Endothelial cell (in vitro differentiated cells): ENCODE measurements at places on chromosomes 7 and 10.

GRCh38 chr10:33550811-33551210, 216.3 kb upstream of the NRP1 start:
- DNase-seq = no peak

DNA sequence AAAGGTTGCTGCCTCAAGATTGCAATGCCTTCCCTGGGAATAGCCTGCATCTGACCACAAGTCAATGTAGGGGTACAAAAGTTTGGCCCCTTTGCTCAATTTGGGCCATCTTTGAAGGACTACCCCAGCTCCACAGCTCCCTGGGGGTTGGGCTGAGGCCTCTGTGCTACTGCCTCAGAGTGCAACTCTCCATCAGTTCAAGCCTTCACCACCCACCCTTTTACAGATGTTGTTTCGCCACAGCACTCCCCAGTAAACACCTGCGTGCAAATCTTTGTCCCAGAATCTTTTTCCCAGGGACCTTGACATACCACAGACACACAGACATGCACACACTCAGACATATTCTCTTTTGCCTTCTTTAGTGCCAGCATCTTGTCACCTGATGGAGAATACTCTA, 66.0 kb upstream of the ANKRD1 start:
- no peak for DNase-seq

GRCh38 chr7:18684916-18685315, 189.4 kb downstream of the HDAC9 start:
- no peak for DNase-seq

- no peak for DNase-seq
These were observed 131.1 kb downstream of the ELAPOR2 start for GRCh38 chr7:86928308-86928707.

- DNase-seq = peak; percentile 47
These were observed 101.0 kb downstream of the HERPUD2 start for GRCh38 chr7:35593899-35594298.

GRCh38 chr7:56287429-56288138, 171.4 kb upstream of the NUPR2 start:
- DNase-seq = no peak

- peak; percentile 91 for DNase-seq
These were observed 892 bp upstream of the ZYX start for GRCh38 chr7:143380260-143380645.

DNA sequence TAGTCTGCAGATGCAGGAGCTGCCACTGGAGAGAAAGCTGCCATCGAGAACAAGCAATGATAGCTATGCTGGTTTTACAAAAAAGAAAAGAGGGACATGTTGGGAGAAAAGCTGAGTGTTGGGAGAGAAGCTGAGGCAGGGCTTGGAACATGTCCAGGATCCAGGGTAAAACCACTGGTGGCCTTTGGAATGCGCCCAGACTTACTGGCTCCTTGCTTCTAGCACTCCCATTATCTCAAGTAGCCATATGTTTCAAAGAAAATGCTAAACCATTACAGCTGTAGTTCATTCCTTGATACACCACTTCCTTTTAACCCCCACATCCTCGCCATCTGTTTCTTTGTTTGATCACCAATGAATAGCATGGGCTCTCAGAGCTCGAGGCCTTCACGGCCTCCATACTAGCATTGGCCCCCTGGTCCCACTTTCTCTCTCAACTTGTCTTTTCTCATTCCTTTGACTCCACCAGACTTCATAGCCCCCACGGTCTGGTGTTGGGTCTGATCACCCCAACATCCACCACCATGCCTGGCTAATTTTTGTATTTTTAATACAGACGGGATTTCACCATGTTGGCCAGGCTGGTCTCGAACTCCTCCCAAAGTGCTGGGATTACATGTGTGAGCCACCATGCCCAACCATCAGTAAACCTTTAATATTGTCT, 23.8 kb upstream of the PLAC9 start:
- no peak for DNase-seq

- no peak for DNase-seq
These were observed 104.6 kb upstream of the CACNA2D1 start for GRCh38 chr7:82548141-82548688.

GRCh38 chr7:135281363-135281949, 47.8 kb downstream of the STRA8 start:
- DNase-seq = peak; percentile 83

DNA sequence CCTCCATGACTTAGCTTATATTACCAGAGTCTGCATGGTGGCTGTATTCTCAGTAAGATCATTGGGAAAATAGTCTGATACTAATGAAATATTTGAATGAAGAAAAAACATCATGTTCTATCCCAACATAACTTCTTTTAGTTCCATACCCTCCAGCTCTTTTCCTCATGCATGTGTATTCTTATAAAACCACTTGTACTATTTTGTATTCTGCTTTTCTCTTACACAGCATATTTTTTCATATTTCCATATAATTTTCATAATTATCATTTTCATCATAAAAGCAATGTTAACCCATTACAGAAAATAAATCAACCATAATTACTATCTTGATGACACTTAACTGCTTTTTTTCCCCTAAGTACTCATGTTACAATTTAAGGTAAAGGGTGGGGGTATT, 371.2 kb upstream of the LRGUK start:
- DNase-seq = no peak

DNA sequence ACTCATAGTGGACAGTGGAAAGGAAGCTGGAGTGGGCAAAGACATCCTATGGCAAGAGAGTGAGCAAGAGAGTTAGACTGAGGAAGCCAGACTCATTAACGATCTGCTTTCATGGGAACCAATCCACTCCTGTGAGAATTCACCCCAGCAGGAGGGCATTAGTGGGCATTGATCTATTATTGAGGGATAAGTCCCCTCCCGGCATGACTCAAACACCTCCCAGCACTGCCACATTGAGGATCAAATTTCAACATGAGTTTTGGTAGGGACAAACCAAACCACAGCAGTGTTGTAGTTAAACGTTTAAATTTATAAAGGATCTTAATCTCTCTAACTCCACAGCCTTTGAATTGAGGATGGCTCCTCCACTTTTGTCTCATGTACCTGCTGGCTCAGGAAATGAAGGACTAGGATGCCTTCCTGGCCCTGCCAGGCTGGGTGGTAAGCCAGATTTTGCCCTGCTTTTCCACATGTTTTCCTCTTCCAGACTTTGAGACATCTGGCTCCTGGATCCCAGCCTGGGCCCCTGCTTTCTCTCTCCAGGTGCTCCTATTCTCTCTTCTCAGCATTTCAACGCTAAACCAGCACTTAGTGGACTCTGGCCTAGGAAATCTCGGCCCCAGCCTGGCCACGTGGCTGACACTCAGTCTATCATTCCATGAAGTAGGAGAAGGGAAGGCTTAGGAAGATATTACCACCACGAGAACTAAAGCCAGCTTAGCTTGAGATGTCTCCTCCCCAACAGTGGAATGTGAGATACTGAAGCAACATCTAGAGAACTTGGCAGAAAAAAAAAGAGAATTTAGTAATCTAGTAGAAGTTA, 96.5 kb upstream of the PIP4K2A start:
- DNase-seq = no peak

GRCh38 chr10:35456784-35457183, 120.5 kb downstream of the CCNY start:
- no peak for DNase-seq

DNA sequence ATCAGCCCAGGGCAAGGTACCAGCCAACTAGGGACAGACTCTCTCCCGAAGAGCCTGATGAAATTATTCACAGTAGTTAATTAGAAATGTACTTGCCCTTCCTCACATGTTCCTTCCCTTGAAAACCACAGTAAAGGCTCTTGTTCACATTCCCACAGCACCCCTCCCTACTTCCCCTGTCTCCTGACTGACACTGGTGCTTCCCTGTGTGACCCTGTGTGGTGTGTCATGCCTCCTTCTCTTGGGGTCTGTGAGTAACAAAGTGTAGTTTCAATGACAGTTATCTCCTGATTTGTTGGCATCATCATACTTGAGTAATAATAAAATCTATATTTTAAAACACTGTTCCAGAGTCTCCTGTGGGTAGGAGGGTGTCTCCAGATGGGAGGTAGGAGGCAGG, 209.7 kb downstream of the ABCA13 start:
- no peak for DNase-seq

- DNase-seq = no peak
These were observed 39.9 kb upstream of the TMEM229A start for GRCh38 chr7:124072603-124073309.

- DNase-seq = no peak
These were observed 73.9 kb upstream of the CCNY start for GRCh38 chr10:35262436-35262835.

- DNase-seq = no peak
These were observed 17.7 kb upstream of the TPK1 start for GRCh38 chr7:144853542-144853941.

- no peak for DNase-seq
These were observed 41.9 kb downstream of the CDK1 start for GRCh38 chr10:60820093-60820754.

DNA sequence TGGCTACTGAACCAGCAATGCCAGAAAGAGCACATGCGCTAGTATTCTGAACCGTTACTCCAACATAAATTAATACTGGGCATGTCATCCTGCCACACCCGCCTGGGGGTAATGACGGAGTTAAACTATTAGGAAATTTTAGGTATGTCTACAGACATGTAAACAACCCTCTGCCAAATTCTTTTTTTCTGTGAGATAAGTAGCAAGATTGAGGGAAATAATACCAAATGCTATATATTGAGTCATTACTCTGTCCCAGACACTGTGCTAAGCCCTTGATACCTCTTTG, 7.4 kb downstream of the LSMEM1 start:
- DNase-seq = no peak

DNA sequence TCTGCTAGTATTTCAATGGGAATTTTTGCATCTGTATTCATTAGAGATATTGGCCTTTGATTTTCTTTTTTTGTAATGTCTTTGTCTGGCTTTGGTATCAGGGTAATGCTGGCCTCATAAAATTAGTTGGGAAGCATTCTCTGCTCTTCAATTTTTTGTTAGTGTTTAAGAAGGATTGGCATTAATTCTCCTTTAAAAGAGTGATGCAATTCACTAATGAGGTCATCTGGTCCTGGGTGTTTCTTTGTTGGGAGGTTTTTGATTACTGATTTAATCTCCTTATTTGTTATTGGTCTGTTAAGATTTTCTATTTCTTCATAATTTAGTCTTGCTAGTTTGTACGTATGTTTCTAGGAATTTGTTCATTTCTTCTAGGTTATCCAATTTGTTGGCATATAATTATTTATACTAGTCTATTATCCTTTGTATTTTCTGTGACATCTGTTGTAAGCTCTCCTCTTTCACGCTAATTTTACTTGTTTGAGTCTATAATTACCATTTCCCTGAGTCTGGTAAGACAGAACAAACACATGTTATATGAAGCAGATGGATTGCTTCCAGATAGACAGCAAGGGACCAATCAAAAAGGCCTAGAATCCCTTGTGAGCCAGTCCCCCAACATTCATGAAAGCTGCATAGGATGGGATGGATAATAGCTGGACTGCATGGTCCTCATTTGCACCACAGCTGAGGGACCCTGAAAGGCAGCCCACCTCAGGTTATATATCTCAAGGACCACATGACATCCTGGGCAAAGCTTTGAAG, 54.4 kb downstream of the MTPAP start:
- no peak for DNase-seq

DNA sequence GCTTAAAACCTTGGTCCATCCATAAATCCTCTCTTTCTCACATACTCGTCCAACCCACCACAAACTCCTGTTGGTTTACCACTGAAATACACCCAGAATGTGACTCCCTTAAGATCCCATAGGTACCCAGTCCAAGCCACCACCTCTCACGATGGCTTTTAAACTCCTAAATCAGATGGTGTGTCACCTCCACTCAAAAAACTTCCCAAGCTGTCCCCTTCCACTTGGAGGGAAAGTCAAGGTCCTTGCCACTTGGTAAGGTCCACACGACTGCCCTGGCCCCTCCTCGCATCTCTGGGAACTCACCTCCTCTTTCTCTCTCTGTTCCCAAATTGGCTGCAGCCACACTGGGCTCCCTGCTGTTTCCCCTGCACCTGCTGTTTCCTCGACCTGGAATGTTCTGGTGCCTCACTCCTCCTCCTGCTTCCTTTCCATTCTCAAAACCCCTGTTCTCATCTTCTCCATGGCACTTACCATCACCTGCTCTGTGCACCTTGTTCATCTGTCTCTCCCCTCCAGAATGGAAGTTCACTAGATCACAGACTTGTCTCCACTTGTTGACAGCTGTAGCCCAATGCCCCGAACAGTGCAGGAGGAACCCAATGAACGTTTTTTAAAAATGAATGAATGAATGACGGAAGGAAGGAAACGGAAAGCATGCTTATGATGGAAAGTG, 23.0 kb downstream of the ZFAND2A start:
- no peak for DNase-seq

GRCh38 chr10:110471566-110472139, 26.1 kb upstream of the DUSP5 start:
- DNase-seq = no peak

DNA sequence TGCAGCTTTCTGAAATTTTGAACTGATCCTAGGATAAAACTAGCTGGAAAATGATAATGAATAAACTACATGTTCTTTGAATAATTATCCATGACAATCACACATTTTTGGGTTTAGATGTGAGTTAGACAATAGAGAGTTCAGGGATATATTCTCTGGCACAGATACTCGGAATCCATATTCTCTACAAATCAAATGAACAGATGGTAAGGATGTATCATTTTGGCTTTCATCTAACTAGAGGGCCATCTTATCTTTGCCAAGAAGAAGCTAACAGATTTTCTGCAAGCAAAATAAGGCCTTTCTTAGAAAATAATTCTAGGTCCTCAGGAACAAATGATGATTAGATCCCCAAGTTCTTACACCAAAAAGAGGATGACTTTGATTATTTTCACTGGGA, 355.9 kb upstream of the C7orf33 start:
- DNase-seq = no peak

GRCh38 chr7:85154282-85154937, 32.4 kb downstream of the SEMA3D start:
- no peak for DNase-seq

DNA sequence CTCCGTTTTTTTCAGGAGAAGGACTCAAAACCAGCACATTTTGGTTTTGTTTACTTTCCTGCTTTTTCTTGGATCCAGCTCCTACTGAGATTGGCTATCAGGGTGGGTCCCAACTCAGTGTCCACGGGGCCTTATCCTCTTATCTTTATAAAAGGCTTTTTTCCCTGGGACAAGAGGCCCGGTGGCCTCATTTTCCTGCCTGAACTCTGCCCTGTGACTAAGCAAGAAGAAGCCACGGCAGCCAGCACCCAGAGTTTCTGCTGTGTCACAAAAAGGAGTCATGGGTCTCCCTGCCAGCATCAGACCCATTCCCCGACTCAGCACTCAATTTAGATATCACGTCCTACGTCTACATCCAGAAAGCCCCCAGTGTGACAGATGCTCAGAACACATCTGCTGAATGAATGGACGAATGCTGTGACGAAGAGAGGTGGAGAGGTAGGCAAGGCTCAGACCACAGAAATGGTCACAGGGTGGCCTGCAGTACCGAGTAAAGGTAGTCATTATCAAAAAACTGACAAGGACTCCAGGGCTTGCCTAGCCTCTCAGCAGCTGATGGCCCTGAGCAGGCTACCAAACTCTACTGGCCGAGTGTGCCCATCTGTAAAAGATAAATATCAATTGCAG, 16.7 kb downstream of the DLG5 start:
- no peak for DNase-seq
